ENCODE measurements at places on chromosomes 3 and 15.

DNA sequence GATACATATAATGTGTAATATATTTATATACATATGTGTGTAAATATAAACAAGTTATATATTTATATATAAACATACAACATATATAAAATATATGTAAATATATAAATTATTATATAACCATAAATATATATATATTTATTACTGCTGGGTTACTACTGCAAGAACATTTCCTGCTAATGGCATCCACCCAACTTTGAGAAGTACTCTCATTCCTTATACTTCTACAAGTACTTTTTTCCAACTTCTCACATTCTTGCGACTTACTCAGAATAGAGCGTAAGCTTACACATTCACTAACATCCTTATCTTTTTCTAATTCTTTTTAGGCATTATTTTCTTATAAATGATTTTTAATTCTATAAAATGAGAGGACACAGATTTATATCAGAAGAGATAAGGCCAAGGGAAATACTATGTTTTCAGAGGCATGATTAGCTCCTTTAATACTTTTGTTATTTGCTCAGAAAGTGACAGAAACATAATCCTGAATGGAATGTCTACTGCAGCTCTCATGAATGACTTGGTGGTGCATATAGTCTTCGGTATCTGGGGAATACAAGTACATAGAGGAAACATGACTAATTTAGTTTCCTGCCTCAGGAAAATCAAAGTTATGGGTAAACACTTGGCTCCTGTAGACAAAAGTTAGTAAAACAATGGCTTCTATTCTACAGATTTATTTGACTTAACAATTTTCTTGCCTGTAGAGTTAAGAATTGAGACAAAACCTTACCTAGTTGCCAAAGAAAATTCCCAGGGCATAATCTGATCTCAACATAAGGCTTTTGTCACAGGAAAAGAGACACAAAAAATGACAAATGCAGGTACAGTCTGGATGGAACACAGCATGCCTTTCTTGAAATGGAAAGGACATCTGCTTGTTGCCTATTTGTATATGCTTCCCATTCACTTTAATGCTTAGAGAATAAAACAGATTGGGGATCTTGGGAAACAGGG lies 453.9 kb downstream of the SQOR start:
- DNase-seq: no peak

DNA sequence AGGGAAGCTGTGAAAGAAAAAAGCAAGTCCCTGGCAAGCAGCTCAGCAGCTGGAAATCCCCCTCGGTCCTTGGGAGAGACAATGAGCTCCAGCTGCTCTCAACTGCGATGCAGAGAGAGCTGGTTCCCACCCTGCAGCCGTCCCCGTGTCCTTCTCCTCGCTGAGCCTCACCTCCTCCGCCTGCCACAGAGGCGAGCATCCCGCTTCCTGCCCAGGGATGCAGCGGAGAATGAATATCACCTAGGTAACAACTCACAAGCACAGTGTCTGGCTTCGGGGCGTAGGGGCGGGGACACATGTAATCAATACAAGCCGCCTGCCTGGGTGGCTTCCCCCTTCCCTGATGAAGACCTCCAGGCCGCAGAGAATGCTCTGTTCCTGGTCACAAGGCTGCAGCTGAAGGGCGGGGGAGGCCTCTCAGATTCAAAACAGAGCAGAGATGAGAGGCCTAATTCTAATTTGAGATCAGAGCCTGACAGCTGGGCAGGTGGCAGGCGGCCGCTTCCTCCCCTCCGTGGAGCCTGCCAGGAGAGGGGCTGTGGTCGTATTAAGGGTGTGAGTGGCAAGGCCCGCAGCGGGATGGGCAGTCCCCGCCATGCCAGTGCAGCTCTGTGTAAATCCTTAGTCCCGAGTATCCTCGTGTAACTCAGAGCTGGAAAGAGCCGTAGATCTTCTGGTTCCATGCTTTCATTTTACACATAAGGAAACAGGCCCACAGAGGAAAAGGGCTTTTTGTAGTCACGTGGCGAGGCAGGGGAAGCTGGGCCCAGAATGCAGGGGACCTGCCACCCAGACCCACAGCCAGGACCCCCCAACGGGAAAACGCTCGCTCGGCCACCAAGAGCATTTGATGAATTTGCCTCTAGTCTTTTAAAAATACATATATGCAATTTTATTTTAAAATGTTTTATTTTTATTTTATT lies 24.3 kb downstream of the ZDHHC19 start:
- peak; percentile 94 for DNase-seq

DNA sequence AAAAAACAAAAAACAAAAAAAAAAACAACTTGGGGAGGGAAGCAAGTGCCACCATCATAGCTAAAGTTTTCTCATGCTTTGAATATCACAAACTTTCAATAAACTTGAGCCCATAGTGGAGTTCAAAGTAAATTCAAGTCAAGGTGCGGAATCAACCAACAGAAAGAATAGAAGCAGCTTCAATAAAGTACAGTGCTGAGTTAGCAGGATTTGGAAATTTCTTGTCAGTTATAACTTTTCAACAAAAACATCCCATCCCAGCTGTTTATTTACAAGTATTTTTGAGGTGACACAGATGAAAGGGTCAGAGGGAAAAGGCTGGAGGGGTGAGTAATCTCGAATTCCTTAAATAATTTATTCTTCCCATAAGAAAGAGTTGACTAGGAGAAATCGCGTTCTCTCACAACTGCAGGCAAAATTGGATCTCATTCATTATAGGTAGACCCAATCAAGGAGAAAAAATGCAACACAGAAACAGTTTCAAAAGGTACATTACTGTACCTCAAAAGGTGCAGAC lies 477.4 kb upstream of the RASGRP1 start:
- no peak for DNase-seq

DNA sequence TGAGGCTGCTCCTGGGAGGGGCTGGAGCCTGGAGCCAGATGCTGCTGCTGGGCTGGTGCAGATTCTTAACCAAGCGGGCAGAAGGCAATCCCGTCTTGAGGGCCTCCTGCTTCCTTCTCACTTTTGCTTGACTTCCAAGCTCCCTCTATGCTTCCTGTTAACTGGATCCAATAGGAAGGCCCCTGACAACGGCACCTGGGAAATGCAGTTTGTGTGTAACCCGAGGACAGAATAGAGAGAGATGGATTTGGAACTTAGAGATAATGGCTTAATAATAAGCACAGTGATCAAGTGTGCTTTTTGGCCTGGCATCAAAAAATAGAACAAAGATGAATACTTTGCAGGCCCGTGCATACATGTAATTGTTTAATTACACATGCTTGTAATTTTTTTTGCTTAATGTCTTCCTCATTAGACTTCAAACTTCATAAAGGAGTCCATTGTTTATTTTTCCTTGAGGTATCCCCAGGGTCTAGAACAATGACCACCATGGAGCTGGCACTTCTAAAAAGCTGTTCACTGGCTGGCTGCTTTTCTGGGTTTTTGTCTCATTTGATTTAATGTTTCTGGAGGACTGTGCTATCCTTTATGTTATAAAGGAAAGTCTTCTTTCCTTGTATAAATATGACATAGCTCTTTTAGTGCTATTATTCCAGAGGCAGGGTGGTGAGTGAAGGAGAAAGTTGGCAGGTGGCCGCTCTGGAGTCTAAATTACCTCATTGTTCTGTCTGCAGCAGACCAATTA lies 63.3 kb upstream of the MITF start:
- peak; percentile 23 for DNase-seq

DNA sequence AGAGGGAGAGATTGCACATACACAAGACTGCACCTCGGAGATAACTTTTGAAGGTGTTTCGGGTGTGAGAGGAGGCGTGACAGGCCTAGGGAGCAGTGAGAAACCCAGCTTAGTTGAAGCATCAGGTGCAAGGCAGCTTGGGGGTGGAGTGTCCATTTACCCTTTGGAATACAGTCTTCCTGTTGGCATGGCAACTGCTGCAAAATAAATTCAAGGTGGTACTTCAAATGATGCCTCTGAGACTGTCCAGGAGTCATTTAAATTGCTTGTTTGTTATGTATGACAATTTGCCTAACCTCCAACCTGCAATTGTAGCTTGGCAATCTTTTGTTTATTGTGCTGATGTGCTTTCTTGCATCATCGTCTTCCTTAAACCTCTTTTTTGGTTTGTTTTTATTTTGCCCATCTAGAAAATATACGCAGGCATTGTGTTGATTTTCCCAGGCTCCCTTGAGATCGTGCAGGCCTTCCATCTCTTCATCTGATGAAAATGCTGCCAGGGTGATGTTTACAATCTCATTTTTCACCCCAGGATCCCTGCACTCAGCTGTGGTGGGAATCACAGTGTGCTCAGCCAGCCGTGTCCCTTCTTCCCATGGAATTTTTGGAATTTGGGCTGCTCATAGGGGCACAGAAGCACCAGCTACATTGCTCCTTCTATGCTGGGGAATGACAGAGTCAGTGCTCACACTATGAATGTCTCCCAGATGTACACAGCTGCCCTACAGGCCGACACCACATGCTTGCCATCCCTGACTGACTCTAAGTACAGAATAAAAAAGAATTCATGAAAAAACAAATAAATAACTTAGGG lies 583.1 kb upstream of the CFAP20DC start:
- peak; percentile 24 for DNase-seq

GRCh38 chr3:107765524-107765923 lies 242.8 kb downstream of the BBX start:
- no peak for DNase-seq

DNA sequence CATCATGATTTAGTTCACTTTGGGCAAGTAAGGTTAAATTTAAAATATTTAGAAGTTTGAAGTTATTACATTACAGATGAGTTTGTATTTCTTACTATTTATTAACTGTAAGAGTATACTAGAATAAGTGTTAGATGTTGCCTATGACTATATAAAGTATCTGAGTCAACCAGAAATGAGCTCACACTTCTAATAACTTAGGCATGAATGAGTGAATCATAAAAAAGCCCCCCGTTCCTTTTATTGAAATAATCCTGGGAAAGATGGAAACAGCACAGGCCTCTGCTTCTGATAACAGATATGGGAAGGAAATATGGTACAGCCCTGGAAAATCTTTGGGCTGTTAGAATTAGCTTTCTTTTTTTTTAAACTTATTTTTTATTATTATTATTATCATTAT lies 66.6 kb upstream of the TGFBR2 start:
- no peak for DNase-seq

DNA sequence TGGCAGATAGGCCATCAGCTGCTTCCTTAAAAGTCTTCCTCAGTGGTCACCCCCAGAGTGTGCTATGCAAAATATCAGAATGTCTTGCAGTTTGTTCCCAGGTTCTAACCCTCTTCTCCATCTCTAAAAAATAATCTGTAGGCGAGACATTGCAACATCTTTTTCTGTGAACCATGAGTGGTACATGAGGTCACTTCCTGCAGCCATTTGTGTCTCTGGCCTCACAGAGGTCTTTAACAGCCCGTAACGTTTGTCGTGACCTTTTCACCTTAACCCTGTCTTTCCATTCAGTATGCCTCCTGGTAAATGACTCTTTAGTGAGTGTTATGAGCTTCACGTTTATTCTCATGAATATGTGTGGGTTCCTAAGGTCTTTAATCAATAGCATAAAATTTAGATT lies 145.4 kb downstream of the KLHL25 start:
- no peak for DNase-seq

DNA sequence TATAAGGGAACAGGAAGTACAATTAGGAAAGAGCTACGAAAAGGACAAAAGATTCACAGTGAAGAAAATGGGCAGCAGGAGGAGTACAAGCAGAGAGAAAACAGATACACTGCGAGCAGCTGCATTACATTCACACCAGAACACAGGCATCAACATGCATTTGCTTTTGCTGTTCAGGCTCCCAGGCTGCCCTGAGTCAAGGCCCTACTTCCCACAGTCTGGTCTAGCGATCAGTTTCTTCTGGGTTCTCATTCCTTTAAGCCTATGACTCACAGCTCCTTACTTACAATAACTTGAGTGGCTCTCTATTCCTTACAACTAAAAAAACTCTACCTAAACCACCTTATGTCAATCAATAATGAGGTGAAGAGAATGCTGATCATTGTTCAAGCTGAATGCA lies 24.5 kb upstream of the ZNF445 start:
- no peak for DNase-seq

- DNase-seq: no peak
Measured at GRCh38 chr15:68552773-68553172, 26.0 kb upstream of the CORO2B start.

DNA sequence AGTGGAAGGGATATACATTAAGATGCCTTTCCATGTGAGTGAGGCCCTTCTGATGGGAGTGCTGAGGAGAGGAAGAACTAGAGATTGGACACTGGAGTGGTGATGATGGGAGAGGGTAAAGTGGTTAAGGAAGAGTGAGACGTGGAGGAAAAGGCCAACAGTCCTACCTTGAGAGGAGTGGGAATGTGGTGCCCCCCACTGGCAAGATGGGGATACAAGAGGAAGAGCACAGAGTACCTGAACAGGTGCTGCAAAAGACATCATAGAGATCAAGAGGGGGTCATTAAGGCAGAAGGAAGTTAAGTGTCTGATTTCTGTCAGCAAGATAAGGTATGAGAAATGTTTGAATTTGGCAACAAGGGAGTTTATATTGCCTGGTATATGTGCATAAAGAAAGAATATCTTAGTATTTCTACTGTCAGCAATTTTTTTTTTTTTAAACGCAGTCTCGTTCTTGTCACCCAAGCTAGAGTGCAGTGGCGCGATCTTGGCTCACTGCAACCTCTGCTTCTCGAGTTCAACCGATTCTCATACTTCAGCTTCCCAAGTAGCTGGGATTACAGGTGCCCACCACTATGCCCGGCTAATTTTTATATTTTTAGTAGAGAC lies 34.0 kb downstream of the ARIH2 start:
- DNase-seq: peak; percentile 14

DNA sequence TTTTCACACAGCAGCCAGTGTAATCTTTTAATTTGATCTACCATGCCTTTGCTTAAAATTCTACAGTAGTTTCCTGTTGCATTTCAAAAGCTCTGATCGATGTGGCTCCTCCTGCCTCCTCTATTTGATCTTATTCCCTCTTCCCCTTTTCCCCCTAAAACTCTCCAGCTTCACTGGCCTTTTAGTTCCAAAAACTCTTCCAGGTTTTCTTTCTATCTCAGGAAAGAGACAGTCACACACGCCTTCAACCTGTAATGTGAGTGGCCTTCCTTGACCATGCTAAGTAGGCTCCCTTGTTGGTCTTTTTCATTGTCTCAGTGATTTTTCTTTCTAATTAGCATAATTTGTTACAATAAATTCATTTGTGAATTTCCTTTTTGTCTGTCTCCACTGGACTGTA lies 985 bp downstream of the TEX9 start:
- no peak for DNase-seq

- DNase-seq: no peak
Measured at GRCh38 chr3:169170456-169170855, 493.1 kb downstream of the MECOM start.

DNA sequence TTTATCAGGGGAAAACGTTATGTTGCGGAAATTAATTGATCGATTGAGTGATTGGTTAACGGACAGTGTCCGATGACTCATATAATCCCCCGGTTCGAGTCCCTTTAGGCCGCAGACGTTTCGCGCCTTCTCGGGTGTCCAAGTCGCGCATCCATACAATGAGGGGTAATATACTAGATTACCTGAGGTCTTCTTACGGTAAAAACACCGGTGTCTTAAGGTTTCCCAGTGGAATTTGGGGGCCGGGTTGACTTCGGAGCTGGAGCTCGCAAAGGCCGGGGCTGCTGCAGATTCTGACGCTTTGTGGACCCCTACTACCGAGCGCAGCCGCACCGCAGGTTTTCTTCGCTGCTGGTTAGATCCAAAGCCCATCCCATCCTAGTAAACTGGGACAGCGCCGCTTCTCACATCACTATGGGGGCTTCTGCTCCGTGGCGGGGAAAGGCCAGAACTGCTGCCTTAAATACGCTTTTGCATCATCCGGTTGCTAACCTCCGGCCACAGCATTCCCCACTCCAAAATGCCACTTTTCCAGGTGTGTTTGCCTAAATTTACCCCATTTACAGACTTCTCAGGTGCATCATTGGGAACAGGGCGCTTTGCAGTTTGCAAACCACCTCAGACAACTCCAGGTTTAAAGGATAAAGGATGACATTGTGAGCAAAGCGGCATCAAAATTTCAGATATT lies 858 bp upstream of the SACM1L start:
- peak; percentile 46 for DNase-seq
